ENCODE measurements at places on chromosomes 11 and 22.
A peak's percentile ranks its signal among the peaks of the same experiment; 100 is the strongest.

DNA sequence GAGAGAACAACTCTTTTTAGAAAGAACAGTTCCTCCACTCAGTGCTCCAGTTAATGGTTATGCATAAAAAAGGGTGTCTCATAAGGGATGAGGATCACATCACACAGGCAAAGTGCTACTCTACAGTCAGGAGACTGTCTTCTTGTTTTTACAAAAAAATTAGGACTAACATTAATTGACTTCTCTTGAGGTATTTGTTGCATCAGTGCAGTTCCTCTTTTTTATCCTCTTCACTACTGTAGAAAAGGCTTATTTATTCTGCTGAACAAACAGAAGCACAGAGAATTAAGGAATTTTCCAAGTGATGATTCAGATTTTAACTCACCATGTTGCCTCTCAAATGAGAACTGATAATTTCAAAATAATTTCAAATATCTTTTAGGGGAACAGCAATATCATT, 1.9 kb downstream of the MMP8 start:
- no peak for DNase-seq

GRCh38 chr11:9090488-9091043, 833 bp downstream of the SCUBE2 start:
- no peak for DNase-seq

GRCh38 chr11:34599406-34599945, 21.4 kb upstream of the EHF start:
- DNase-seq = no peak

DNA sequence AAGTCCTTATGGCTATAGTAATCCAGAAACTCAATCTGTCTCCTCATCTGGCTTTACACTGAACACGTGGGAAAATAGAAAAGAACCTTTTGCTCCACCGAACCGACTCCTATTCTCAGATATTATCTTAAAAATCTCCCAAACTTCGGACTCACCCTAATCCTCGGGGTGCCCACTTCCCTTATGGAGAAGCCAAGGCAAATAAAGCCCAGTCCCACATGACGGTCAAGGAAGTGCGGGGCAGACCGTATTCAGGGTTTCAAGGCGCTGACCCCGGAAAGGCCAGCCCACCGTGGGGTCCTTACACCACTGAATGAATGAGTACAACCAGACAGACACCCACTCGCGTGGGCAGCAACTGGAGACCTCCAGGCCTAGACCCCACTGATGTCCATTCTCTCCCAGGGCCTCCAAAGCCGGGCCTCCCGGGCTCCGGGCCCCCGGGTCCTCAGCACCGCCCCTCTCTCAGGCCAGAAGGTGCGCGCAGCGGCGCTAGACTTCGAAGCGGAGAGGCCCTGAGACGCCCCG, 489 bp downstream of the NUP98 start:
- no peak for DNase-seq

GRCh38 chr11:106172386-106172991, 95.0 kb downstream of the AASDHPPT start:
- DNase-seq = no peak

GRCh38 chr11:73445980-73446379, 69.8 kb downstream of the RELT start:
- no peak for DNase-seq

- no peak for DNase-seq
Observed at GRCh38 chr22:28091486-28091885, 172.4 kb upstream of the PITPNB start.

DNA sequence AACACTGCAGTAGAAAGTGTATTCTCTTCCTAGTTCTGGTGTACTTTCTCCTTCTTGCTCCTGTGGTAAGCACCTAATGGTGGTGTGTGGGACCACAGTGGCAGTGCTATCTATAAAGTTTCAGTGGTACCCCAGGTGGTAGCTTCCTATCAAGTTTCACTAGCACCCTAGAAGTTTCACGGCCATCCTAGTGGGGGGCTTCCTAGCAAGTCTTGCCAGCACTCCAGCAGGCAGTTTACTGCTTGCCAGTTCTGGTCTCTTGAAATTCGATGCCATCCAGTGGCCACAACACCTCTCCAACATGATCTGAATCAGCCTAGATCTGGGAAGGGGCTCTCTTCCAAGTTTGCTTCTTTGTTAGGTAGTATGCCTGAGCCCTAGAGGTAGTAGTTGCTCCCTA, 229.6 kb downstream of the SWAP70 start:
- DNase-seq = no peak

GRCh38 chr11:13720940-13721339, 52.5 kb downstream of the FAR1 start:
- DNase-seq = no peak

DNA sequence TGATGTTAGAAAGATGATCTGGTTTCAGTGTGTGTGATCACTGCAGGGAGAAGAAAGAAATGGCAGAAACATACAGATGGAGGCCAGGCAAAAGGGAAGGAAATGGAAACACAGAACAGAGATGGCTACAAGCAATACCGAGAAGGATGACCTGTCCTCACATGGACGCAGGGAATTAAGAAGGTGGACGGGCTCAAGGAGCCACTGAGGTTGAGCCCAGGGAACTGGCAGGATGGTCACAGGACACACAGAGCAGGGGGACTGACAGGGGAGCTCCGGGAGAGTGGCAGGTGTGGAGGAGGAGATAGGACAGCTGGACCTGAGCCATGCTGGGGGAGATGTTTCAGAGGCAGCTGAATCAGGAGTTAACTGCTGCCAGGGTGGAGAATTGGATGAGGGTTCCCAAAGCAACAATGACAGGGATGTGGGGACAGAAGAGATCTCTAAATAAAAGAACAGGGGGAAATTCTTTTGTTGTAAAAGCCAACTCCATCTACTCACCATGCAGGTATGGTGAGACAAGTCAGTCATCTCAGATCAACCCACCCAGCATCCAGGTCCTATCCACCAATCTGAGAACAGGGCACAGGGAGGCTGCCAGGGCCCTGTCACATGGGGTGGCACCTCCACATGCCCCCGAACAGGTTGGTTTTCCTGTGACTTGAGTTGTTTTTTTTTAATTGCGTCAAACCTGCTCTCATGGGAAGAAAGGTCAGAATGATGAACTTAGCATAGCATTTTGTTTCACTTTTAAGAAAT, 26.3 kb downstream of the KLHL22 start:
- no peak for DNase-seq

DNA sequence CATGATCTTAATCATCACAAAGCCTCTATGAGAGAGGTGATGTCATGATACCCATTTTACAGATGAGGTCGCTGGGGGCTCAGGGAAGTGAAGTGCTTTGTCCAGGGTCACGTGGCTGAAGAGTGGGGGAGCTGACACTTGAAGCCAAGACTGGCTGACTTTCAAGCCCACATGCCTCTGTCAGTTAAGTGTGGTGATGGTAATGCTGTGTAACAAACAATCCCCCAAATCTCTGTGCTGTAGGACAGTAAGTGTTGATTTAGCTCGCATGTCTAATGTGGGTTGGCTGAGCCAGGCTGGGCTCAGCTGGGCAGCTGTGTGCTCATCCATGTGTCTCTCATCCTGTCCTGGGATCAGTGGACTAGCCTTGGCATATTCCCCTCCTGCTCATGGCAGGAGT, 87.1 kb upstream of the GRK3 start:
- DNase-seq = no peak

- DNase-seq = peak; percentile 45
Observed at GRCh38 chr11:62137276-62137861, 13.6 kb downstream of the INCENP start.

GRCh38 chr11:1078191-1078601, 3.5 kb downstream of the MUC2 start:
- DNase-seq = no peak

- DNase-seq = peak; percentile 69
Observed at GRCh38 chr11:110173811-110174644, 80.8 kb downstream of the ZC3H12C start.

Measured in erythroblast (primary cell).